SK-MEL-5 (cell line): ENCODE measurements at places on chromosomes 7 and 10.
A peak's percentile ranks its signal among the peaks of the same experiment; 100 is the strongest.

GRCh38 chr7:92831716-92832533 is 4.4 kb downstream of the CDK6 start:
- peak; percentile 27 for DNase-seq

DNA sequence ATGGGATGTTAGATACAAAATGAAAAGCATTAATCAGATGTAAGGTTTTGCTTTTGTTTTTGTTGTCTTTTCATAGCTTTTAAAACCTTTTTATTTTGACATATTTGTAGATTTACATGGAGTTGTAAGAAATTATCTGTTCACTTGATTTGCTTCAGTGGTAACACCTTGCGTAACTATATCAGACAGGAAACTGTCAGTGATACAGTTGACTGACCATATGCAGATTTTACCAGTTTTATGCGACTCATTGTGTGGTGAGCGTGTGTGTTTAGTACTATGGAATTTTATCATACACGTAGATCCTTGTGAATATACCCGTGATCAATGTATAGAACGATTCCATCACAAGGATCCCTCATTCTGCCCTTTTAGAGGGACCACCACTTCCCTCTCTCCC is 701.4 kb downstream of the SUGCT start:
- DNase-seq, result no peak

- peak; percentile 14 for DNase-seq
Observed at GRCh38 chr7:31516680-31517502, 3.0 kb downstream of the ITPRID1 start.

- DNase-seq, result no peak
Observed at GRCh38 chr10:1281405-1281782, 225.2 kb downstream of the WDR37 start.

- DNase-seq, result no peak
Observed at GRCh38 chr7:96045919-96046318, 273.6 kb downstream of the DYNC1I1 start.

- peak; percentile 69 for DNase-seq
Observed at GRCh38 chr10:73956476-73957359, 41.2 kb upstream of the VCL start.

DNA sequence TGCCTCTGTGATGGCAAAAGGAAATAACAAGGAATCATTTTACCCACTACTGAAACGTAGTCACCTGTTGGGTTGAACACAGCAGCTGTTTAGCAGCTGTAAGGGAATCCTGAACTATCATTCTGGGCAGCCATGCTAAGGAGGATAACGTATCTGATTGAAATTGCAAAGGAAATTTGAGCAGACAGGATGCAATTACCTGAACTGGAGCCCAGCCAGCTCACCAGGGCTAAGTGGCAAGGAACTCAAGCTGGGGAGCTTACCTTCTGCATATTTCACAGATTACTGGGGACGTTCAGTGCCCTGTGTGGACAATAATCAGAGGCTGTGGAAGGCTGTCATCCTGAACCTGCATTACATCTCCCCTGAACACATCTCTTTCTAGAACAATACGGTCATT is 650.5 kb downstream of the SORCS3 start:
- no peak for DNase-seq

DNA sequence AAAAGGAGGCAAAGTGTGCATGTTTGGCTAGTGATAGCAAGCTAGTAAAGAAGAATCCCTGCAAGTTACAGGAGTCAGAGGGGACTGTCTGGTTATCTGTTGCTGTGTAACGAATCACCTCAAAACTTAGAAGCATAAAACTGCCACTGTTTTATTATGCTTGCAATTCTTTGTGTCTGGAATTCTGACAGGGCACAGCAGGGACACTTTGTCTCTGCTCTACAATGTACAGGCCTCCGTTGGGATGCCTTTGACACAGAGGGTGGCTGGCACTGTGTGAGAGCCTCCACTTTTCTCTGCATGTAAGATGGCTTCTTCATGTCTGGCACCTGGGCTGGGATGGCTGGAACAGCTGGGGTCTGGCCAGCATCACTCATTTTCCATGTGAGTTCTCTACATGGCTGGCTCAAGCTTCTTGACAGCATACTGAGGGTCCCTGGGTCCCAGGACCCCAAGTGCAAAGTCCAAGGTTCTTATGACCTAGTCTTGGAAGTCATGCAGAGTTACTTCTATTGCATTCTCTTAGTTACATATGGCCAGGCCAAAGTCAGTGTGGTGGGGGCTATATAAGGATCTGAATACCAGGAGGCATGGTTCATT is 276.9 kb downstream of the RPS24 start:
- no peak for DNase-seq

DNA sequence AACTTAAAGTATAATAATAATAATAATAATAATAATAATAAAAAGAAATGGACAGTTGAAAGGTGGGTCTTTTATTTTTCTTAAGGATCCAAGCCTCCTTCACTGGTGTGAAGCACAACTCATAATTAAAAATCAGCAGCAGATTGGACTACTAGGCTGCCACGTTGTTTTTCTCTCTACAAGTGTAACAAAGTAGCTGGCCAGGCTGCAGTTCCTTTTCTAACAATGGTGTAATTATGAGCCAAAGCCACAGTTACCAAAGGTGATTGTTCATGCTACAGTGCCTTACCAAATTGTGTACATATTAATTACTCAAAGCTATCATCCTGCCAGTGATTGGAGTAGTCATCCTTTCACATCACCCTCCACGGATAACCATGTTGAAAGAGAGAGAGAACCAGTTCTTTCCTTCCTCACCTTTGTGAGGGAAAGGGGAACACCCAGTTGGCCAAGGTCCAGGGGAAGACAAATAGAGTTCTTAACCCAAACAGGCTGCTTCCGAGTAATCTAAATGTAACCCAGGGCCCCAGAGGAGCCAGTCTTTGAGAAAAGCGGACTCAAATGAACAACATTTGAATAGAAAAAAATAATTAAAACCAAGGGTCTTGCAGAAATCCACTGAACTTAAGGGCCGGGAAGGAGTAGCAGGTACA is 86.3 kb upstream of the NPS start:
- DNase-seq, result no peak

- DNase-seq, result no peak
Observed at GRCh38 chr10:92486637-92487036, 87.3 kb downstream of the IDE start.

DNA sequence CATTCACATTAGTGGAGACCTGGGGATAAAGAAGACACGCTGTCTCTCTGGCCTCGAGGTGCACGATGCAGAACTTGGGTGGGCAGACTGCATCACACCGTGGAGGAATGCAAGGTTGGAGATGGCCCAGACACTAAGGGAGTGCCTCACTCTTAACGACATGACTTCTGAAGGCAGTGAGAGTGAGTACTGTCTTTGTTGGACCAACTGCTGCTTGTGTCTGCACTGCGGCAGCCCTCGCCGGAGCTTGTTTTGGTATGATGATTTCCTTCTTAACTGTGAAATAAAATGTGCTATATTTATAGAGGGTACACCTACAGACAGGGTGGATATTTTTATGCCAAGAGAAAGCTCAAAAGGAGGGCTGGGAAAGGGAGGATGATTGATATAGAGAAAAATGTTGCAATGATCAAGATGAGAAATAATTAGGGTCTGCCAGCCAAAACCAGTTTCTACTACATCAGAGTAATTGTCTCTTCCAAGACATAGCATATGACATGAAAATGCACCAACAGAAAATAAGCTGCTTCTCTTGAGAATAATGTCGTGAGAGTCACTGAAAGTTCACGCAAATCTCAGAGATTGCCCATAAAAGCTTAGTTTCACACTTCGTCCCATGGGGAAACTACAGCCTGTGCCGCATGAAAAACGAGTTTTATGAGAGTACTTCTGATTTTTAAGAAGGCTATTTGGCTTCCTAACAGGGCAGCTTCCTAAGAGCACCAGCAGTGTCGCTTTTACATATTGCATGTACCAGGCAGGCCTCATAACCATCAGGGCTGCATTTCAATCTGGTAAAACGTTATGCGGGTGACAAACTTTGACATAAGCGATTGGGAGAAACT is 127.1 kb downstream of the TAX1BP1 start:
- DNase-seq, result no peak

- no peak for DNase-seq
Observed at GRCh38 chr7:90677486-90678404, 81.6 kb downstream of the CDK14 start.

- no peak for DNase-seq
Observed at GRCh38 chr7:71206184-71206583, 74.2 kb downstream of the GALNT17 start.

DNA sequence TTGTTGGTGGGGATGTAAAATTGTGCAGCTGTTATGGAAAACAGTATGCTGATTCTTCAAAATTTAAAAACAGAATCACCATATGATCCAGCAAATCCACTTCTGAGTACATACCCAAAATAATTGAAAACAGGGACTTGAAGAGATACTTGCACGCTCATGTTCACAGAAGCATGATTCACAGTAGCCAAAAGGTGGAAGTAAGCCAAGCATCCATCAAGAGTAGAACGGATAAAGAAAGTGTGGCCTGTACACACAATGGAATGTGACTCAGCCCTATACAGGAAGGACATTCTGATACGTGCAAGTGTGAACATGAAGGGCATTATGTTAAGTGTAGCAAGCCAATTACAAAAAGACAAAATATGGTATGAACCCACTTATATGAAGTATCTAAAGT is 696.7 kb upstream of the CELF2 start:
- DNase-seq, result no peak

GRCh38 chr10:28400176-28400575 is 97.3 kb upstream of the MPP7 start:
- no peak for DNase-seq

DNA sequence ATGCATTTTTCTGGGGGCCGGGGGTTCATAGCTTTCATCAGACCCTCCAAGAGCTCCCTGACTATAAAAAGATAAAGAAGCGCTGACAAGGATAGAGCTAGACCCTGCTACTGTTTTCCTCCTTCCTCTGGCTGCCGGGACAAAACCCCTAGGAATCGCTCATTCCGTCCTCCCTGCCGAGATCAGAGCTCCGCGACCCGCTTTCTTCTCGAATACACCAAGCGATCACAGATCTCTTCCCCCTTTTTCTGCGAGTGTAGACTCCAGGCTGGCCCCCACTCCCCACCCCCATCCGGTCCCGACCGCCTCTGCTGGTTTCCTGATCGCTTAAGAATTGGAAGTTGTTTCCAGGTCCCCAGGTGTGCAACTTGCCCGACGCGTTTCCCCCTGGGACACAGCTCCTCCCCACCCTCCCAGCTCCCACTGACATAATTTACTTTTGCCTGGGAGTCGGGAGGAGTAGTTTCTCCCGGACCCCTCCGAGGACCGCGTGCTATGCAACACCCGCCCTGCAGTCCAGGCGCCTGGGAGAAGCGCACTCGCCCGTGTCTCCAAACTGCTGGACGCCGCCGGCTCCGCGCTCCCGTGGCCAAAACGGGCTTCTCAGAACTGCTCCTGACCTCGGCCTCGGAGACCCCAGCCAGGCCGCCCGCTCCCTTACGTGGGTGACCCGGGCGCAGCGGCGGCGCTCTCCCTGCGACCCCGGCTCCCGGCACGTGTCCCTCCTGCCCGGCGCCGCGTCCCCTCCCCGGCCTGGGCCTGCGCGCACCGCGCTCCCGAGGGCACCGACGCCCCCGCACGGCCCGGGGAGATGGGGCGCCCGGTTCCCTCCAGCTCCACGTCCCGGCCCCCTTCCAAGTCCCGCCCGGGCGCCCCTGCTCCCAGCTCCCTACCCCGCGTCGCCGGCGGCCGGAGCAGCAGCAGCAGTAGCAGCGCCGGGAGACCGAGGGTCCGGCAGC is 552 bp downstream of the IL15RA start:
- DNase-seq, result no peak

GRCh38 chr7:18387191-18387735 is 108.3 kb upstream of the HDAC9 start:
- DNase-seq, result no peak

GRCh38 chr7:30989824-30990672 is 26.3 kb downstream of the GHRHR start:
- no peak for DNase-seq

- peak; percentile 25 for DNase-seq
Observed at GRCh38 chr7:6416516-6417145, 31.1 kb downstream of the DAGLB start.

- DNase-seq, result no peak
Observed at GRCh38 chr7:142372727-142373126, 114.9 kb upstream of the PRSS58 start.

GRCh38 chr10:101297901-101298486 is 56.0 kb upstream of the BTRC start:
- peak; percentile 59 for DNase-seq

- DNase-seq, result no peak
Observed at GRCh38 chr7:92282930-92283329, 37.2 kb downstream of the ANKIB1 start.

GRCh38 chr10:67520924-67521520 is 175.0 kb downstream of the CTNNA3 start:
- DNase-seq, result peak; percentile 69

GRCh38 chr10:3772361-3773171 is 12.4 kb downstream of the KLF6 start:
- DNase-seq, result no peak

DNA sequence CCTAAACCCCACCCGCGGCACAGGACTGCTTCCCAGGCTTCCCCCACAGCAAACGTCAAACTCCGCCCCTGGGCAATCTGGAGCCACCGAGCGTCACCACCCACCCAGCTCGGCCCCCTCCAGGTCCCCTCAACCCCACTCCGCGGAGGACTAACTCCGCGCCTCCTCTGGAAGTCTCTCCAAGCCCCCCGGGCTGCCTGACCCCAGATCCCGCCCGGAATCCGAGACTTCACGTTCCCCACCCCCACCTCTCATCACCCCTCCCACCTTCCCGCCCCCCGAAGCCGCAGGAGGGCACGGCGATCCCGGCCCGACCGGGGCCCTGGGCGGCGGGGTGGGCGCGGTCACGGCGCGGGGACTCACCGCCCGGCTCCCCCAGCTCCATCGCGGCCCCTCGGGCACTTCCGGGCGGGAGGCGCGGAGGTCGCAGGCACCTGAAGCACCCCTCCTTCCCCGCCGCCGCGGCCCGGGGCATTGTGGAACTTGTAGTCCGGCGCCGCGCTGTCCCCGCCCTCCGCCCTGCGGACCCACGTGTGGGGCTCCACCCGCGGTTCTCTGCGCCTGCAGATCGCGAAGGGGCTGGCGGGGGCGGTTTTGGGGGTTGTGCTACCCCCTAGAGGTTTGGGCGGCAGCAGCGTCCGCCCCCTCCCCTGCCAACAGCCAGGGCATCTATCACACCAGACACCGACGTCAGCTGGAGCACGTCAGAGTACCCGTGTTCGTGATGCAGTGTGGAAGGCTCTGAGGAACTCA is at the start of gene TMUB1:
Gene TMUB1 (minus strand): TSS at position 423 of the 753 bp plus-strand sequence. CDS start 930 bp downstream, outside the sequence.
- DNase-seq, result peak; percentile 73

GRCh38 chr7:1669064-1669951 is 769 bp upstream of the ELFN1 start:
- DNase-seq, result no peak

DNA sequence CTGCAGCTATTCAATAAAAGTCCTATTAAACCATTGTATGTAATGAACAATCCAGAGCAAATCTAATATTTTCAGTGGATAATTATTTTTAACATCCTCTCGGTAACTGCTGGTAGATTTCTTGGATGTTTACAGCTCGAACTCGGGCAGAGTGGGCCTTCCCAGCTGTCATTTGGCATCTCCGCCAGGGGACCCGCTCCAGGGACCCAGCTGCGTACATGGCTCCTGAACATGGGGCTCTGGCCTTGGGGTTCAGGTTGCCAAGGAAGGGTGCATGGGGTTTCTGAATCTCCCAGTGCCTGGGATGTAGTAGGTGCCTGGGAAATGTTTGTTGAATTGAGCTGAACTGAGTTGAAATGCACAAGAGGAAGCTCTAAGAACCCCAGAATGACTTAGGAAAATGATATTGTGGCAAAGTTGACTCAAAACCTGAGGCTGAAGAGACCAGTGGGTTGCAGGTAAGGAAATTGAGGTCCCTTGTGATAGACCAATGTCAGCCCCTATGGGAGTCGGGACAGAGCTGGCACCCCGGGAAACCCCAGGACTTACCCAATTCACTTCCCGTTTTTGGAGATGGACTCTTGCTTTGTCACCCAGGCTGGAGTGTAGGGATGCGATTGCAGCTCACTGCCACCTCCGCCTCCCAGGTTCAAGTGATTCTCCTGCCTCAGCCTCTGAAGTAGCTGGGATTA is 228.4 kb downstream of the CUX1 start:
- DNase-seq, result no peak
